Fibroblast of skin of scalp (primary cell): ENCODE measurements at places on chromosomes 11 and 22.

DNA sequence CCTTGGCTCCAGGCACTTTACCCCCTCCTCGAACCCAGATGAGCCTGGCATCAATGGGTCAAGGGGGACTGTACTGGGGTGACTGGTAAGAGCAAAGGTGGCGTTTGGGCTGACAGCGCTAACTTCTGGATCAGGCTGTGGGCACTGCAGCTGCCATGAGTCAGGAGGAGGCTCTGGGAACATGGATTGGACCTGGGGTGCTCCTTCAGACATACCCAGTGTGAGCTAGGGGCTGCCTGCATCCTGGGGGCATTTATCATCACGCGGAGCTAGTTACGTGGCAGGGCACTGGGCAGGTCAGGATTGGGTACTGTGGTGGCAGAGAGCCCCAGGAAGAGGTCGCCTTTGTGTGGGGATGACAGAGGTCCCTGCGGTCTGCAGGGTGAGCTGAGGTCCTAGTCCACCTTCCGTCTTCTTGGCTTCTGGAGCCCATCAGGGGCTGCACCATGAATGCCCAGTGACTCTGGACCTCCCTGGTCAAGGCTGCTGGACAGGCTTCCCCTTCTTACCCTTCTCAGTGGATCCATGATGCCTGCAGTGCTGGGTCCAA is 13.1 kb downstream of the GRIK4 start:
- no peak for DNase-seq

DNA sequence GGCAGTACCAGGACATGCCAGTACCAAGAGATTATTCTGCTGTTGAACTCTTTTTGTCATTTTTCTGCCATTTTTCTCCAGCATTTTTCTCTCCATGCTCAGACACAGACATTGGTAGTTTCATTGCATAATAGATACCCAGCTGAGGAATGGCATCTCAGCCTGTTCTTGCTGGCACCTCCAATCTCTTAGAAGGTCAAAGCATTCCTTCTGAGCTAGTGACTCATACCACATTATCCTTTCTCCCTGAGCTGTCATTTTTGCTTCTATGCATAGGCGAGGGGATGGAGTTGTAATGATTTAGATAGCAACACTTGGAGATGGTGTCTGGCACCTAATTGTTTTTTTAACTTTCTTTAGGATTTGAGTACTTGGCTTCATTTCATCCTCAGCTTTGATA is 321.1 kb downstream of the NELL1 start:
- no peak for DNase-seq

- peak; percentile 55 for DNase-seq
Observed at GRCh38 chr11:8567602-8568198, 26.3 kb downstream of the STK33 start.

GRCh38 chr11:117796872-117797529 is at the start of gene DSCAML1:
Gene DSCAML1 (minus strand): TSS chr11:117797216. CDS start chr11:117797079, 137 bp downstream.
- no peak for DNase-seq

- peak; percentile 55 for DNase-seq
Observed at GRCh38 chr11:63769042-63769713, 603 bp upstream of the ZFTA start.

GRCh38 chr11:66494935-66495334 is 14.7 kb downstream of the DPP3 start:
- no peak for DNase-seq

DNA sequence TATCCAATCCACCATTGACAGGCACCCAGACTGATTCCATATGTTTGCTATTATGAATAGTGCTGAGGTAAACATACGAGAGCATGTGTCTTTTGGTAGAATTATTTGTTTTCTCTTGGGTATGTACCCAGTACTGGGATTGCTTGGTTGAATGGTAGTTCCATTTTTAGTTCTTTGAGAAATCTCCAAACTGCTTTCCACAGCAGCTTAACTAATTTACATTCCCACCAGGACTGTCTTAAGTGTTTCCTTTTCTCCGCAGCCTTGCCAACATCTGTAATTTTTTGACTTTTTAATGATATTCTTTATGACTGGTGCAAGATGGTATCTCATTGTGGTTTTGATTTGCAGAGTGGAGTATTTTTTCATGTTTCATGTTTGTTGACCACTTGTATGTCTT is 8.3 kb downstream of the FDX1 start:
- no peak for DNase-seq

DNA sequence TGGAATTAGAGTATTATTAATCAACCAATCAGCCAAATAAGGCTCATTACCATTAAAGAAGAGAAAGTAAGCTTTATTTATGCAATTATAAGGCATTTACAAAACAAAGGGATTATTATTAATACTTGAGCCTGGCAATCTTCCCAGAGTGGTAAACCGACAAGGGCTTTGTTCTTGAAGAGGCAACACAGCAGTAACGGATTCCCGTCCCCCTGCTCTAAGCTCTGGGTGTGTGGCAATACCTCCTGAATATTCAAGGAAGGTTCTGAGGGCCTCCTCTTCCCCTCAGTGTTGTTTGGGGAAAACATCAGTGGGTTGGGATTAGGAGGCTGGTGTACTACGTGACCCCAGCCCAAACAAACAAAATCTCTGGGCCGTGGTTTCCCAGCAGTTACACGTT is 176.5 kb downstream of the TENM4 start:
- no peak for DNase-seq

DNA sequence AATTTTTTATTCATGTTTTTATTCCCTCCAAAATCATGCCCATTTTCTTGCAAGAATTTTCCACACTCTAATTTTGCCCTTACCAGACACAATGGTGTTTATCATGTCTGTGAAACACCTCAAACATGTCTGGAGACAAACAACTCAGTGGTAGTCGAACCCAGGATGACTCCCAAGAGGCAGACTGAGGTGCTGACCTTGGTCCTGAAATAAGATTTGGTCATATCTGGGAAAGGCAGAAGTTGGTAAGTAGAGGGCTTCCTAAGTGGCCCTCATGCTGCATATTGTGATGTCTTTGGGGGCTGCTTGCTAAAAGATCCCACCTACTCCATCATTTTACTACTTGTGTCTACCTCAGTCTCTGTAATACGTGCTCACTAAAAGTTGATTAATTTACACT is 369.4 kb upstream of the ISX start:
- DNase-seq, result no peak

DNA sequence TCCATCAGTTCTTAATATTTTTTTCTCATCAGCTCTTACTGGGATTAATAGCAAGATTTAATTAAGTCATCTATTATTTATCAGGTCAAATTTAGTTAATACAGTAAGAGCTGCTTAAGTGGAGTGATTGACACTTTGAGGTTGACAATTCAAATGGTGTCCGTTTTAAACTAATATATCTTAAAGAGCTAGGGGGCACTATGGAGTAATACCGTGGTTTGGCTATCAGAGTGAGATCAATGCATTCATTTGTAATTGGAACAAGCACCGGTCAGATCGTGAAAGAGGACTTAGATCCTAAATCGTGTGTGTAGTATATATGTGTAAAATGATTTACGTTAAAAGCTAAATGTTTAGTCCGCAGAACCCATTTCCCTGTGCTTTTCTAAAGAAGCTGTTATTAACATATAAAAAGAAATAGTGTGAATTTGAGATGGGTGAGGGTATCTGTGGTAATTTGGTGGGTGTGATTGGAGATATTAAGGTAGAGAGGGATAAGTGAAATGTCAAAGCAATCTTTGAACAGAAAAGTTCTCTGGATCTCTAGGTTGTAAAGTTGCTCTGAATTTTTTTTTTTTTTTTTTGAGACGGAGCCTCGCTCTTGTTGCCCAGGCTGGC is 2.3 kb downstream of the SIK2 start:
- DNase-seq, result peak; percentile 46

GRCh38 chr11:64516226-64516625 is 74.8 kb upstream of the SLC22A12 start:
- no peak for DNase-seq

GRCh38 chr11:86062719-86063118 is 6.2 kb downstream of the PICALM start:
- DNase-seq, result no peak

GRCh38 chr11:82864268-82864667 is 36.0 kb downstream of the PRCP start:
- DNase-seq, result peak; percentile 45

DNA sequence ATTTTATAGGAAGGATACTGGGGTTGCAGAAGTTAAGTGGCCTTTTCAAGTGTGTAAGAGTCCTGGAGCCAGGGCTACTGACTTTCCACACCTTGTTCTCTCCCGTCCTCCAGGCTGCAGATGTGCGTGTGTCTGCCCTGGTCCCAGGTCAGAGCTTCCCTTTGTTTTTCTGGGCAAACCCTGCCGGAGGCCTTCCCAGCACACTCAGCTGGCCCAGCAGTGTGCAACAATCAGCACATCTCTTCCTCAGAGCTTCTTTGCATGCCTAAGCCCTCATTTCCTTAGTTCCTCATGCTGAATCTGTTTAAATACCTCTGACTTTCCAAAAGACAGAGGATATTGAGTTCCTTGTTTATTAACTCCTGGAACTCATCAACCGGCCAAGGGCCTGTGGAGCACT is 80.6 kb downstream of the KCNJ1 start:
- DNase-seq, result no peak
